ENCODE measurements at places on chromosomes 11 and 22.

GRCh38 chr11:91813263-91813662 lies 411.4 kb upstream of the FAT3 start:
- DNase-seq = no peak

DNA sequence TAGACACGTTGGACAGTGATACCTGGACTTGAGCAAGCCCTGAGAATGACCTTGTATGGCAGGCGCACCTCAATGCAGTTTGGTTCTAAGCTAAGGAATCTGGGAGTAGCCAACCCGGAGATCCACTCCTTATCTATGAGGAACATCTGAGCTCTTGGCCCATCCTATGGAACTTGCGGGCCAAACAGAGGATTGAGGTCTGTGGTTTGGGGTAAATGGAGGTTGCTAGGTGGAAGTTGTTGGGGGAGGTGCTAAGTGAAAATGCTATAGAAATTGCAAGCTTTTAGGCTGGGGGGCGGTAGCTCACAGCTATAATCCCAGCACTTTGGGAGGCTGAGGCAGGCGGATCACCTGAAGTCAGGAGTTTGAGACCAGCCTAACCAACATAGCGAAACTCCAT lies 8.9 kb downstream of the GDPD5 start:
- DNase-seq = no peak

GRCh38 chr22:47295226-47295901 lies 532.9 kb downstream of the TBC1D22A start:
- no peak for DNase-seq

GRCh38 chr11:21414953-21415352 lies 745.6 kb downstream of the NELL1 start:
- DNase-seq = no peak

DNA sequence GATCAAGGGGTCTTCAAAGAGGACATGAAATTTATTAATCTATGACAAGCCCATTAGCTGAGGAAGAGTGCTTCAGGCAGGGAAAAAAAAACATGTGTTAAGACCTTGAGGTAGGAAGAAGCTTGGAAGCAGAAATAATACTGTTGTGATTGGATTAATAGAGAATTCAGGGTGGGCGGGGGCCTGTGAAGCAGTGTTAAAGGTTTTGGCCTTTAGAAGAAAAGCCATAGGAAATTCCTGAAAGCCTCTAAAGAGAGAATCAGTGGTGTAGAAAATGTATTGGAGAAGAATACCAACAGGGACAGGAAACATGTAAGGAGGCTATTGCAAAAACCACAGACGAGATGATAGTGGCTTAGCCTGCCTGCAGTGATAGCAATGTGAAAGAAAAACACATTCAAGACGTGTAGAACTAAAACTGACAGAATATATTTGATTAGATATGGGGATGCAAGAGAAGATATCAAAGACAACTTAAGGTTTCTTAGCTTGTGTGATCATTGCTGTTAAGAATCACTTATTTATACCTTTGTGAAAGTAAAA lies 404.4 kb upstream of the ANO3 start:
- no peak for DNase-seq

DNA sequence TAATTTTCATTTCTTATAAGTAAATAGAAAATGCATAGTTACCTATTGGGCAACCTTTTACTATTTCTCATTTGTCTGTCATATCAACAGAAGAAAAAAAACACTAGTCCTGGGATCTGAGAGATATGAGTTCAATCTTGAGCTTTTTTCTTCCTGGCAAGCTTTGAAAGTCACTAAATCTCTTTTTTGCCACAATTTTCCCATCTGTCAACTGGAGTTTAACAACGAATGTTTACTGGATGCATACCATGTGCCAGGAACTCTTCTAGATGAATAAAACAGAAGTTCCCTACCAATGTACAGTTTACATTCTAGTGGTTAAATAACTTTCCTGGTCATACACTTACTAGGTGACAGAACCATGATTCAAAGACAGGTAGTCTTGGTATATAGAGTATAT lies 31.0 kb downstream of the FSHB start:
- no peak for DNase-seq

DNA sequence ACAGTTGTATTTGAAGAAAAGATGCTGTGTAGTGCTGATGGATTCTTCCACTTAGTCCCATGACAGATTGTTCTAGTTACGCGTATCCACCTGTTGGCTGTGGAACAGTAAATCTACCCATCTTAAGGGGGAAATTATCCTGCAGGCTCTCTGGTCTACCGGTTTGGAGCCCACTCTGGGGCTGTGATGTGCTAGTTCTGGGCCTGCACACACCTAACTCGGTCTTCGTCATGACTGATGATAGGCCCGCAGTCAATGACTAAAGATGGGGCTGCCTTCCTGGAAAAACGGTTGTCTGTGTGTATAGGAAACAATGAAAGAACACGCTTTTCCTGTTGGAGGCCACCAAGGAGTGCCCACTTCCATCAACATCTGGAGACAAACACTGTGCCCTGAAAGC lies 6.2 kb upstream of the RBM4B start:
- DNase-seq = no peak

DNA sequence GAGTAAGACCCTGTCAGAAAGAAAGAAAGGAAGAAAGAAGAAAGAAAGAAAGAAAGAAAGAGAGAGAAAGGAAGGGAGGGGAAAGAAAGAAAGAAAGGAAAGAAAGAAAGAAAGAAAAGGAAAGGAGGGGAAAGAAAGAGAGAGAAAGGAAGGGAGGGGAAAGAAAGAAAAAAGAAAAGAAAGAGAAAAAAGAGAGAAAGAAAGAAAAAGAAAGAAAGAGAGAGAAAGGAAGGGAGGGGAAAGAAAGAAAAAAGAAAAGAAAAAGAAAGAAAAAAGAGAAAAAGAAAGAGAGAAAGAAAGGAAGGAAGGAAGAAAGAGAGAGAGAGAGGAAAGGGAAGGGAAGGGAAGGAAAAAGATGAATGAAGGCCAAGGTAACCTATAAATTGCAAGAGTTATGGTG lies 47.2 kb upstream of the SLC22A12 start:
- DNase-seq = no peak

- DNase-seq = peak; percentile 48
Measured at GRCh38 chr11:67389477-67389876, 2.3 kb upstream of the RAD9A start.

- DNase-seq = no peak
Measured at GRCh38 chr11:111665777-111666176, 63.5 kb downstream of the SIK2 start.

GRCh38 chr11:131924457-131925201 lies 554.2 kb downstream of the NTM start:
- no peak for DNase-seq

DNA sequence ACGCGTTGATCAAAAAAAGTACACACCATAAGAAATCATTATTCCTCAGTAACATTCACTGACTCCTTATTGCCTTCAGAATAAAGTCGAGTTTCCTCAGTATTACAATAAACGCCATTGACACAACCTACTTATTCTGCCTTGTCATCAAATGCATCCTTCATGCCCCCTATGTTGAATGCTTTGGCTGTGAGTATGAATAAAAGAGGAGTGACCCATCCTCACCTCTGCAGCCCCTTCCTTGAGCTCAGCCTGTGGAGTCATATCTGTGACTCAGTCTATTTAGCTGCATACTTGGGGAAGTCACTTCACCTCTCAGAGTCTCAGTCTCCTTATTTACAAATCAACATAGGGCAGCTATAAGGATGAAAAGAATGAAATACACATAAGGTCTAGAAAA lies 65.1 kb downstream of the USP35 start:
- no peak for DNase-seq

GRCh38 chr22:37043828-37044538 lies 7.6 kb upstream of the KCTD17 start:
- DNase-seq = no peak

GRCh38 chr11:118856314-118856713 lies 27.4 kb upstream of the CXCR5 start:
- DNase-seq = no peak

GRCh38 chr11:35207471-35208403 lies 68.8 kb downstream of the CD44 start:
- DNase-seq = no peak

GRCh38 chr11:116513894-116514293 lies 258.9 kb downstream of the BUD13 start:
- no peak for DNase-seq

- DNase-seq = no peak
Measured at GRCh38 chr22:20656902-20657836, 116.7 kb upstream of the SERPIND1 start.

DNA sequence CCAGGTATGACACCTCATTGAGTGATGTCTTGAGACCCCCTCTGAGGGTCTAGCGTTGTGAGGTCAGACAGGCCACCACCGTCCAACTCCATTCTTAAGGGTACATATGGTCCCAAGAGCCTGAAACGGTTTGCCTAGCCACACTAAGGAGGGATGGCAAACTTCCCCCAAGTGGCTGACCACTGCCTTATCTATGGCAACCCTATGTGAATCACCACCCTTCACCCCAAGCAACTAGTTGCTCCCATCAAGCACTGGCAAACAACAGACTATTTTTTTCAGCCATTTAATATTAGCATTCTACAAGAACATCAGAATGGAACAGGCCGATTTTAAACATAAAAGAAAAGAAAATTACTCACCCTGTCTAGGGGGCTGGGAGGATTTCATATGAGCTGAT lies 22.8 kb downstream of the THOC5 start:
- DNase-seq = no peak

- DNase-seq = no peak
Measured at GRCh38 chr22:47534804-47535410, 772.5 kb downstream of the TBC1D22A start.

- DNase-seq = no peak
Measured at GRCh38 chr22:29625090-29625825, 21.8 kb downstream of the NF2 start.

GRCh38 chr11:111765320-111765983 lies 737 bp downstream of the PPP2R1B start:
- no peak for DNase-seq

GRCh38 chr11:47641600-47642098 lies 710 bp downstream of the MTCH2 start:
- DNase-seq = no peak

DNA sequence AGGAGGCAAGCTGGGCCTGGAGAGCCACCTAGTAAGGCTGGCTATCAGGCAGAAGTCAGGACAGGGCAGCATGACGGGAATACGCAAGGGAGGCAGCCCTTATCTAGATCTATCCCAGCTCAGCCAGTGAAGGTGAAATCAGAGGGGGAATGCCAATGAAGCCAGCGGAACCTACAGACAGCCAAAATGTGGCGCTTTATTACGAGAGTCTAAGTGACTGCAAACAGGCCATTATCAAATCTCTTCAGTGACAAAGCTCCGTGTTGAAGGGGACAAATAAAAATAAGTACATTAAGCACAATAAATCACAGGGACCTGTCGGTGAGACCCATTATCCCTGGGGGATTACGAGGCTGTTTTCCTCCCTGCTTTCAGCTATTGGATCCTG lies 22.8 kb downstream of the LARGE1 start:
- DNase-seq = no peak

DNA sequence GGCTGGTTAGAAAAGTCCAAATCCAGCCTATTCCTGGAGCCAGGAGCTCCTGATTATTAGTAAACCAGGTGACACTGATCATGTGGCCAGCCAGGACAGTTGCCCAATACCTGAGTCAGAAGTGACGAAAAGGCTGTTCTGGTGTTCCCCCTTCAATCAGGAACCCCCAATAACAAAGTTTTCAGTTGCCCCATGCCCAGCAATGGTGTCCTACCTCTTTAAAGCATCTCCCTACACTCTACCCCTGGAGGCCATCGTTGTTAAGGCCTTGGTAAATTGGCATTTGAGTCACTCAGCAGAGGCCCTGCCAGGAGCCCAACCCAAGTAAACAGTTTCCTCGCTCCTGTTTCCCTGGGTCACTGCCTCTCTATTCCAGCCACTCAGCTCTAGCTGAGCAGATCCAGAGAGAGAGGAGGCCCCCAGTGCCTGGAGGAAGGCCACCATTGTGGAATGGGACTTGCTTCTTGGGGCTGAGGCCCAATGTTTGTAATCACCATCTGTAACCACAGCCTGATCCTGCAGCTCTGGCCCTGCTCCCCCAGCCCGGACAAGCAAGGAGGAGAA lies 25.0 kb downstream of the ARHGAP1 start:
- DNase-seq = no peak

GRCh38 chr22:46906326-46907045 lies 144.0 kb downstream of the TBC1D22A start:
- DNase-seq = no peak

DNA sequence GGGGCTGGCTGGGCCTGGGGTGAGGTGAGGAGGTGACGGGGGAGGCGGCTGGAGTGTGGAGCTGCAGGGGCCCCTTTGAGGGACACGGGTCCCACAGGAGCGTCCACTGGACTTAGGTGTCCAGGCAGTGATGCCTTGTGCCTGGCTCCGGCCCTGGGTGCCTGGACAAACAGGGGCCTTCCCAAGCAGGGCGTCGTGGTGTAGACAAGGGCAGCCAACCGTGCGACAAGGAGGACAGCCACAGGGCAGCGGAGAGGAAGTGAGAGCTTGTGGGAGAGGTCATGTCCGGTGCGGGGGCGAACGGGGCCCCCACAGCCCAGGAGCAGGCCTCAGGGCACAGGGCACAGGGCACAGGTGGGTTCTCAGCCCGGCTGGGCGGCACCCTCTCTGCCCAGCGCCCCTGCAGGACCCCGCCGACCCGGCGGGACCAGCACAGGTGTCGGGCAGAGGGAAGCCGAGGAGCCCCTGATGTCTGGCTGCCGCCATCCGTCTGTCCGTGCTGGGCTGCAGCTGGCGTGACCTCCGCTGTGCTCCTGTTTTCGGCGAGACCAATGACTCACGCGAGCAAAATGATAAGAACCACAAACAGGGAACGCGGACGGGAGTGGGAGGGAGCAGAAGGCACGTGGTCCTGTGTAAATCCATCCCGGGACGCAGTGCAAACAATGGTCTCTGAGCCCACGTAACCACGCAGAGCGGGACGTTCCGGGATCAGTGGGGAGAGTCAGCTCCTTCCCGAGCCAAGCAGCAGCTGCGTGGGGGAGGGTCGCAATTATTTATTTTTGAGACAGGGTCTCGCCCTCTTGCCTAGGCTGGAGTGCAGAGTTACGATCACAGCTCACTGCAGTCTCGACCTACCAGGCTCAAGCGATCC lies 49.1 kb upstream of the A4GALT start:
- DNase-seq = no peak

DNA sequence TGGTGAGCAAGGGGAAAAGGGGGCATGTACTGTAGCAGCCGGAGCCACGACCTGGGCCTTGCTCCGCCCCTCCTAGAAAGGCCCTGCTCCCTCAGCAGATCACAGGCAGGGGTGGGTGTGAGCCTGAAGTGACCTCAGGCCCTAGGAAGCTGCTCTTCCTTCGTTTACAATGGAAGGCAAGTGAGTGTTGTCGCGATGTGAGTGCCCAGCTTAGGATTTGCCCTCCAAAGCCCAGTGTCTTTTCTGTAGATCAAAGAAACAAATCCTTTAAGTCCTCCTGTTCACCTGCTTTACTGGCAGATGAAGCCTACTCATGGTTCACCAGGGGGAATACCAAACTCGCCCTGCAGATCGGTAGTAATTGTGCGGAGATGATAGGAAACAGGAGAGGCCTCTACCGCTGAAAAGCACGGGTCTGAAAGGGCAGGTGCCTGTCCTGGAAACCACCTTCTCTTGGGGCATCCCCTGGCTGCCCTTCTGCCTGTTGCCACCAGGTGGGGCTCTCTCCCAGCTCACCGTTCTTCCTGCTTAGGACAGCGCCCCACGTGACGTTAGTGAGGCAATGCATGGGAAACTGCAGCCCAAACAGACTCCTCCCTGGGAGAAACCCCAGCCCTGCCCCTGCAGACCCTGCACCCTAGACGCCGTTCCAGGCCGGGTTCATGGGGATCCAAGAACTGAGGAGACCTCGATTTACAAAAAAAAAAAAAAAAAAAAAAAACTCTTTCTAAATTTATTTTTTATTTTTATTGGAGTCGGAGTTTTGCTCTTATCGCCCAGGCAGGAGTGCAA lies 45.9 kb upstream of the RAB1B start:
- peak; percentile 78 for DNase-seq

- DNase-seq = no peak
Measured at GRCh38 chr11:88861618-88862017, 204.2 kb downstream of the GRM5 start.

GRCh38 chr11:10412266-10412665 lies 42.8 kb upstream of the AMPD3 start:
- no peak for DNase-seq
